RWPE2 (cell line): ENCODE measurements at places on chromosomes 11 and 22.

- no peak for DNase-seq
Observed at GRCh38 chr11:35126000-35126878, 12.7 kb upstream of the CD44 start.

GRCh38 chr11:10709299-10710086 is 15.9 kb upstream of the IRAG1 start:
- no peak for DNase-seq

DNA sequence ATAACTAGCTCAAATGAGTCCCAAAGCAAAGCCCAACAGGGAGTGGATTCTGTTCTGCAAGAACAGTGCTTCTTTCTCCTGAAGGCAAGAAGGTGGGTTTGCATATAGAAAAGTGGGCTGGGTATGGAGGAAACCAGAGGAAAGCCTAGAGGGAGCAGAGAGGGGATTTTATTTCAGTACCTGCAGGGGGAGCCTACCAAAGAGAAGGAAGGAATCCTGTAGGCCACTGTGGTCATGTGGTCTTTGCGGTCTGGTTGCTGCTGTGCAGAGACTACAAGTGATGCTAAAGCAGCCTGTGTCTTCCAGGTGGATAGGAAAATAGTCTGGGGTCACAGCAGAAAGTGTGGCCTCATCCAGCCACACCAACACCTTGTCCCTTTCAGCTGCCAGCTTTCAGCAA is 33.2 kb upstream of the ZBTB16 start:
- DNase-seq: no peak

DNA sequence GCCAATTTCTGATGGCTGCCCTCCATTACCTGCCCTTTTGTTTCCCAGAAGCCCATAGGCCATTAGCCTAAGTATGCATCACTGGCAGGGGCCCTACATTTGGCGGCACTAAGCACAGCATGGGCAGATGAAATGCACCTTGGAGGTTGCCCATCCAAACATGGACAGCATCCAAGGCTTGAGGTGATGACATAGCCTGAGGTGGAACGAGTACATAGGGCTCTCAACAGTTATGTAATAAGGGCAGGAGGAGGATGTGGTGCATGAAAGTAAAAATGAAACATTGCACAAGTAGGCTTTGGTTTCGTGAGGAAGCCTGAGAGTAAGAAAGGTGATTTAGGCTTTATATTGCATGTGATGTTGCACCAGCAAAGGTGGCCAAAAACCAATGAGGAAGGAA is 148.1 kb downstream of the FAM76B start:
- no peak for DNase-seq

GRCh38 chr22:47295226-47295901 is 532.9 kb downstream of the TBC1D22A start:
- no peak for DNase-seq
